Stimulated activated CD8-positive, alpha-beta memory T cell treated with anti-CD3 and anti-CD28 coated beads, Interleukin-4, amount 100 ng/mL, for 24 hours (primary cell): ENCODE measurements at places on chromosomes 4 and X.

GRCh38 chrX:55056820-55057674 is 17.8 kb upstream of the PAGE2B start:
- no peak for DNase-seq

DNA sequence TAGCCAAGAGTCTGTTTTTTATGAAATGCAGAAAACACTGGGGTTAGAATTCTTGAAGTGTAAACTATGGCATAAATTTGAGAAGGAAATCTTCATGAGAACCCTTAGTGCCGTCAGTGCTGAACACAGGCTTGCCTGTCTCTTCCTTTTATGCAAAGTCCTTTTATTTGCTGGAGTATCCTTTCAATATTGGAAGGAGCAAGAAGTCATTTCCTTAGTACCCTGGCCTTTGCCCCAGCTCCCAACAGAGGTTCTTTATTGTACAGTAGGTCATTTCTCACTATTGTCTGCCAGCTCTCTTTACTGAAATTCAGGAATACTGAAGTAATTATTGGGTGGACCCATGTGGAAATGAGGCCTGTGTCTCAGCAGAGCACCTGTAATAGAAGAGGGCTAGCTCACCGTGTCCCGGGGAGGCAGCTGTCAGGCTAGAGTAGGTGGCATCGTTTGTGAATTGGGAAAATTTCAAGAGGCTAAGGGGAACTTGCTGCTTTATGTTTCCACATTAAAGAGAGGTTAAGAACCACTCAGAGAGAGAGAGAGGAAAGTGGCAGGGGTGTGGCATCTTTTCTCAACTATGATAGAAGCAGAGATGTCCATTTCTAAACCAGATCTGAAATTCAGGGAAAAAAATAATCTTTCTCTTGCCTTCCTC is 8.7 kb downstream of the FHDC1 start:
- no peak for DNase-seq

GRCh38 chrX:153736871-153737441 is 12.3 kb downstream of the ABCD1 start:
- DNase-seq = no peak

DNA sequence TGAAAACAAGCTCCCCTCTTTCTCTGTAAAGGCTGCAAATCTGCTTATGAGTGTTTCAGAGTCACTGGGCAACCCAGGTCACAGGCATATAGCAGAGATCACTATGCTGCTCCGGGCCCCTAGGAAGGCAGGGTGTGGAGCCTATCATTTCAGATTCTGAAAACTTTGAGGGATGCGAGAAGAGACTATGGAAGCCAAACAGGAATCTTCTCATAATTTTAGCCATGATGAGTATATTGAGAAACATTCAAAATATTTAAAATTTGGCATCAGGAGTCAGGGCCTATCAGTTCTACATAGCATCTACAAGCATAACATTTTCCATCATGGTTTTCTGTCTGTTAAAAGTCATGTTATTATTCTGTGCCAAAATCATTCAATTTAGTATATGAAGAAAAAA is 61.7 kb upstream of the ATXN3L start:
- DNase-seq = no peak

DNA sequence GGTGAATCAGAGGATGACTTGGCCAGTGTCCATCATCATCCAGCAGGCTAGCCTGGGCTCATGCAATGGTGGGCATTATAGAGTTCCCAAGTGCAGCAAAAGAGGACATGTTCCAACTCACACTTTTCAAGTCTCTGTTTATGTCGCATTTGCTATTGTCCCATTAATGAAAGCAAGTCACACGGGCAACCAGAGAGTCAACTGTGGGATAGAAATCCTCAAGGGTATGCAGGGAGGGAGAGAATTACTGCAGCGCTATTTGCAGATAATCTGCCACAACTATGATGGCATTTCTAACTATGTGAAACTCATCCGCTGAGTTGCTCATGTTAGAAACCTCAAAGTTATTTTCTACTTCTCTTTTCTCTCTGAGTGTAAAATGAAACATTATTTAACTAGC is 78.5 kb upstream of the TAB3 start:
- no peak for DNase-seq

DNA sequence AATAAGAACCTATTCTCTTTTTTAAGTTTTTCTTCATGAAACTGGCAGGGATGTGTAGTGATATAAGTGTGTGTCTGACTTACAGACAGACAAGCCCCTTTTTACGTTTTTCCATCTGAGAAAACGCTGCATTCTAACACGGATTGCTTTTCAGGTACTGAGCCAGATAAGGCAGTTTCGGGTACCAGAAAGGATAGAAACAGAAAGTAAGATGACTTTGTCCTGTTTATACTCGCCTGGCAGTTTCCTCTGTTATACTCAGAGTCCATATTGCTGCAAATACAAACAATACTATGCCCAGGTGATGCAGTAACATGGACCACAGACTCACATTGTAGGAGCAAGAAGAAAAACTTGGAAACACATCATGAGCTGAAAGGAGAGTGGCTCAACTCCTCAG is 2320.6 kb upstream of the AGA start:
- DNase-seq = no peak

DNA sequence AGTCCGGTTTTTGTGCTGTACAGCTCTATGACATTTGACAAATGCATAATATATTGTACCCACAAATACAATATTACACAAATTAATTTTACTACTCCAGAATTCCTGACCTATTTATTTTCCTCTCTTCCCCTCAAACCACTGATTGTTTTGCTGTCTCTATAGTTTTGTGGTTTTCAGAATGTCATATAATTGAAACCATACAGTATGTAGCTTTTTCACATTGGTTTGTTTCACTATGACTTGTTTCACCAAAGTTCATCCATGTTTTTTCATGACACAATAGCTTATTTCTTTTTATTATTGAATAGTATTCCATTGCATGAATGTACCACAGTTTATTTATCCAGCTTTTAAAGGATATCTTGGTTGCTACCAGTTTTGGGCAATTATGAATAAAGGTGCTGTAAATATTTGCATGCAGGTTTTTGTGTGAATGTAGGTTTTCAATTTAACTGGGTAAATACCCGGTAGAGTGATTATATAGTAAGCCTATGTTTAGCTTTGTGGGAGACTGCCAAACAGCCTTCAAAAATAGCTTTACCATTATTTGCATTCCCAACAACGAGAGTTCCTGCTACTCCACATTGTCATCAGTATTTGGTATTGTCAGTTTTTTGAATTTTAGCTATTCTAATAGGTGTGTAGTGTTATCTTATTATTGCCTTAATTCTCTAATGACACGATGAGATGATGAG is 25.9 kb downstream of the RNF175 start:
- DNase-seq = no peak

- no peak for DNase-seq
Measured at GRCh38 chr4:36835246-36835645, 409.3 kb upstream of the NWD2 start.
